ENCODE measurements at places on chromosomes 6 and 20.

GRCh38 chr20:62061851-62062423, 3.7 kb downstream of the TAF4 start:
- DNase-seq: no peak

DNA sequence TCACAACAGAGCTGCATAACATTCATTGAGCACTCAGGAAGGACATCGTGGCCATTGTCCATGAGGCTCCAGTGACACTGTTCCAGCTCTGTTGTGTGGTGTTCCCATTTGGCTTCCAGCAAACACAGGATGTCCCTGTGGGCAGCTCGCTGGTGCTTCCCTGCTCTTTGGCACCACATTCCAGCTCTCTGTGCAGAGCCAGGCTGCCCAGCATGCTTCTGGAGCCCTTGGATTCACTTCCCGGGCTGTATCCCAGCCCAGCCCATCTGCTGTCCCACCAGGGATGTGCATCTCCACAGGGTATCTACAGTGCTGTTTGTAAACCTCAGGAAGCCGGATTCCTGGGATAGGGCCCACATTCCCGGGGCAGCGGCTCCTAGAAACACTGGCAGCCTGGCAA, 57.2 kb downstream of the CTCFL start:
- no peak for DNase-seq

GRCh38 chr6:91155129-91155785, 568.4 kb upstream of the MAP3K7 start:
- DNase-seq: no peak

- DNase-seq: no peak
These were observed 31.4 kb downstream of the PTPN1 start for GRCh38 chr20:50541606-50542041.

DNA sequence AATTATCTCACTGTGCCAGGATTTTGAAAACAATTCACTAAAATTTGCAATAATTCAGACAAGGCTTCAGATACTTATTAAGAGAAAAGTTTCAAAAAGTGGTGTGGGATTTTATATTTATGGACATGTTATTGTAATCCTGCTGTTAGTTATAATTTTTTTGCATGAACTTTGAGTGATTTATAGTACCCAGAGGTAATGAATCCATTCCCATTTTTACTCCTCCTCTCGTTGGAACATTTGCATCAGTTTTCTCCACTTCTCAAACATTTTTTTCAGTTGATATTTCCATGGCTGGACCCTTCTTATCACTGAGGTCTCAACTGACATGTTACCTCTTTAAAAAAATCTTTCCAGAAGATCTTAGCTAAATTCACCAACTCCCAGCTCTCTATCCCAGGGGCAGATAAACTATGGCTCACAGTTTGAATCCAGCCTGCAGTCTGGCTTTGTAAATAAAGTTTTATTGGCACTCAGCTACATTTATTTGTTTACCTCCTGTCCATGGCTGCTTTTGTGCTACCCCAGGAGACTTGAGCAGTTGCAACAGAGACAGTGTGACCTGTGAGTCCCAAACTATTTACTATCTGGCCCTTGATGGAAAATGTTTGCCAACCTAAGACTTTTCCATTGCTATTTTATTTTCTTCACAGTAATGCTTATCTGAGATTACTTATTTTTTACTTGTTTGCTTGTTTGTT, 83.4 kb downstream of the TSHZ2 start:
- no peak for DNase-seq

GRCh38 chr6:152078001-152078400, 270.5 kb downstream of the ESR1 start:
- no peak for DNase-seq
